ENCODE measurements at places on chromosomes 6 and 20.

- DNase-seq, result no peak
Measured at GRCh38 chr20:1855109-1855508, 40.1 kb upstream of the SIRPA start.

DNA sequence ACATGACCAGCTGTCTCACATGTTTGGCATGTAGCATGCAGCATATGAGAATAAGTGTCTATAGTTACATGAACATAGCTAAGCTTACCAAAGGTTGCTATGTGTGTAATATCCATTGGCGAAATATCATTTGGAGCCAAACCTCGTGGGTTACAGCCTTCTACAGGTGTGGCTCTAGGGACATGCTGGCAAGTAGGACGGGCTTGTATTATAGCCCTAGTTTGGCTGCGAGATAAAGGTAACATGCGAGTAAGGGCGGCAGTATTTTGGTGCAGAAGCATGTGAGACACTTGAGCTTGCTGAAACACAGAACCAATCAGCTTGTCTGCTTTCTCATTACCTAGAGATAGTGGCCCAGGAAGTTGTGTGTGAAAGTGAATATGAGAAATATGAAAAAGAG lies 6.5 kb upstream of the ABHD12 start:
- DNase-seq, result no peak

DNA sequence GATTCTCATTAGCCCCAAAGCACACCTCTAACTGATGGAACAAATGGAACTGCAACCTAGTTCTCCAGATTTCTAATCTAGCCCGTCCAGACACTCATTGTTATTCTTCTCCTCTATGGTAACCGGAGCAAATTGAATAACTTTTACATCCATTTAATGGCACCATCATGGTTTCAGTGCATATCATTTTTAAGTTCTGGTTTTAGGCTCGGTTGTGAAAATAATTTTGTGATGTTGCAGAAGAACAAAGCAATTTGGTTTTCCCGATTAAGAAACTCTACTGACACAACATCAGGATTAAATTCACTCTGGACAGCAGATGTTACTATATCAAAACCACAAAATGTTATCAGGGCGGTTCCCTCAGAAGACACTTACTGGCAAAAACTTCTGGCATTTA lies 42.5 kb upstream of the HBS1L start:
- DNase-seq, result no peak

- DNase-seq, result no peak
Measured at GRCh38 chr6:119676230-119676629, 326.7 kb upstream of the MAN1A1 start.

- DNase-seq, result no peak
Measured at GRCh38 chr6:96862560-96862959, 25.3 kb upstream of the GPR63 start.

GRCh38 chr6:141133836-141134235 lies 998.9 kb upstream of the GJE1 start:
- DNase-seq, result no peak
